ENCODE measurements at places on chromosomes 1 and 21. TPM values are rescaled to one million over a fixed set of nuclear protein-coding genes. Genes with fewer than 3 reads are reported as not detected.
A peak's percentile ranks its signal among the peaks of the same experiment; 100 is the strongest.

The HMGCL gene
- total RNA-seq, result 25.3 TPM

The F13B gene
- not detected for total RNA-seq

The TRIM46 gene
- total RNA-seq, result 7.3 TPM

The NR1I3 gene
- total RNA-seq, result not detected

The IFI44L gene
- total RNA-seq, result 2.3 TPM

The TNFSF18 gene
- total RNA-seq, result not detected

The PUM1 gene
- total RNA-seq, result 99.8 TPM

DNA sequence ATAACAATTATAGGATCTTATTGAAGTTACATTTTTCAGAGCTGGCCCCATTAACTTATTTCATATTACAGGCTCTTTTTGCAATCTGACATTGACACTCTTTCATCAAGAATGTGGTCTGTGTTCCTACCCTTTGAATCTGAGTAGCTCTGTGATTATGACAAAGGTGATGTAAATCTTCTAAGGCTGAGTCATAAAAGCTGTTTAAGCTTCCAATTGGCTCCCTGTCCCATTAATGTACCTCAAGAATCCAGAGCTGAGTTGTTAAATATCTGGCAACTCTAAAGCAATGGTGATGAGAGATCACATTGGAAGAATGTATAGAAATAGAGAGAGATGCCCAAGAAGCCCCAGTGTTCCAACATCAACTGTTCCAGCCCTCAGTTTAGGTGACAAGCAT is 178.5 kb upstream of the DEPDC1 start:
- no peak for DNase-seq
- H3K27me3 ChIP-seq, result no peaks in the 10 kb centered on the region
- no peak overlapping the region for H3K4me3 ChIP-seq
- H3K36me3 ChIP-seq, result no peaks in the 10 kb centered on the region
- no peaks in the 10 kb centered on the region for H3K4me1 ChIP-seq

GRCh38 chr1:74729741-74730478 is 2.9 kb downstream of the CRYZ start:
- H3K4me3 ChIP-seq, result no peak overlapping the region
- no peak overlapping the region for H3K27ac ChIP-seq
- H3K27me3 ChIP-seq, result no peaks in the 10 kb centered on the region

GRCh38 chr1:58815069-58815685 is 31.3 kb upstream of the JUN start:
- peak overlapping the region; percentile 83 for H3K4me3 ChIP-seq
- no peaks in the 10 kb centered on the region for H3K36me3 ChIP-seq
- H3K4me1 ChIP-seq, result peaks cover 35% of the 10 kb centered on the region
- no peaks in the 10 kb centered on the region for H3K27me3 ChIP-seq
- DNase-seq, result peak; percentile 41

DNA sequence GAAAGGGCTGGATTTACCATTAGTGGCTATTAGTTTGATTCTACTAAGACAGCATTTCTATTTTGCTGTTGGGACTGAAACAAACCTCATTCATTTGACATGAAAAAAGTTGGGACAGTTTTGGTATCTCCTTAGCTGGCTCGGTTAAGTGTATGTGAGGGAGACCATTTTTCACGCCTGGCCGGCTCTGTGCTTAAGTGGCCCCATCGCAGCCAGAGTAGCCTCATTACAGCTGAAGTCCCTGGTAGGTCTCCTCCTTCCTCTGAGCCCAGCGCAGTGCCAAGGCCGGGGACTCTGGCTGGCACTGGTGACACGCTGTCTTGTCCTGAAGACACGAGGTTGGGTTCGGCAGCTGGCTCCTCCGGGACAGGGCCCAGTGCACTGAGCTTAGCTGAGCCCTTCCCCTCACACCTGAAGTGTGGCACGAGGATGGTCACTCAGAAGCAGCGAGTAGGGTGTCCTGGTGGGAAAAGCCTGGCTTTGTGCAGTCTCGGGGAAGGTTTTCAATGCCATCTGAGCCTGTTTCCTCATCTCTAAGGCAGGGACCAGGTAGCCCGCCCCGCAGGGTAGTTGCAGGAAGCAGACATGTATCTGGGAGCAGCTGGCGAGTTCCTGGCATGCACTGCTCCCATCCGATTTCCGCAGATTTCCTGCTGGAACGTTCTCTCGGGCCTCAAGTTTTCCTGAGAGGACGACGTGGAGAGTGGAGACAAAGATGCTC is 196.5 kb downstream of the DYRK1A start:
- H3K27ac ChIP-seq, result peak overlapping the region; percentile 97
- H3K36me3 ChIP-seq, result no peaks in the 10 kb centered on the region
- peaks cover 16% of the 10 kb centered on the region for H3K4me1 ChIP-seq
- DNase-seq, result no peak
- H3K4me3 ChIP-seq, result peak overlapping the region; percentile 97

DNA sequence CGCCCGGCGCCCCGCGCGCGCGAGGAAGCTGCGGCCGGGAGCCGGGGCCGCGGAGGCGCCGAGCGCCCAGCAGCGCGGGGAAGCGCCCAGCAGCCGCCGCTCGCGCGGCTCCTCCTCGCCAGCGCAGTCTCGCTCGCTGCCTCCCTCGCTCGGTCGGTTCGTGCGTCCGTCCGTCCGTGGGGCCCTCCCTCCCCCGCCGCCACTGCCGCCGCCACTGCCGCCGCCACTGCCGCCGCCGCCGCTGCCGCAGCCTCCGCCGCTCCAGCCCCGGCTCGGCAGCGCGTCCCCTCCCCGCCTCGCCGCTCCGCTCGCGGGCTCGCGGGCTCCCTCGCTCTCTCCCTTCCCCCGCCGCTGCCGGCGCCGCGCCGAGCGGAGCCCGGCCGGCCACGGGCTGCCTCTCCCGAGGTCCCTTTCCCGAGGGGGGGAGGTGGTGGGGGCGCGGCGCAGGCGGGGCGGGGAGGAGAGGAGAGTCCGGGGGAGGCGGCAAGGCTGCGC is at the start of gene KCND3:
Gene KCND3 (minus strand): TSS at position 138 of the 495 bp plus-strand sequence.
- no peaks in the 10 kb centered on the region for H3K36me3 ChIP-seq
- H3K27me3 ChIP-seq, result peaks cover 31% of the 10 kb centered on the region
- H3K4me1 ChIP-seq, result no peaks in the 10 kb centered on the region
- no peak within 1 kb of the TSS for H3K4me3 ChIP-seq
- DNase-seq, result no peak

DNA sequence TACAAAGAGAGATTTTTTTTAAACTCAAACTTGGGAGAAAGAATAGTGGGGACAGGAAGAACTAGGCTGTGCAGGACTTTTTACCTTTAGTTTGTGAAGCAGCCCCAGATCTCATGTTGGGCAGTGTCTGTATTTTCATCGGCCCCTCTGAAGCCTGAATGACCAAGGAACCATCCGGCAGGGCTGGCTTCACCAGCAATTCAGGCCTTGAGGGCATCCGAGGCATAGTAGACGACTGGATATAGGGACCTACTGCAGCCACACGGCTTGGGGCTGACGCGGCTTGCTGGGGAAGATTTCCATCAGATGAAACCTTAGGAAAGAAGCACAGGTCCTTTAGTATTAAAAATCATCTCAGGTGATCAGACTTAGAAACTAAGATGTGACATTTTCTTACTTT is 43.7 kb downstream of the TP53BP2 start:
- no peak overlapping the region for H3K27ac ChIP-seq
- H3K4me1 ChIP-seq, result no peaks in the 10 kb centered on the region

GRCh38 chr1:151936653-151937052 is 27.3 kb upstream of the THEM4 start:
- no peak overlapping the region for H3K27ac ChIP-seq
- no peak for DNase-seq
- no peak overlapping the region for H3K4me3 ChIP-seq
- H3K4me1 ChIP-seq, result no peaks in the 10 kb centered on the region

GRCh38 chr1:53511933-53512806 is 53.0 kb downstream of the DMRTB1 start:
- H3K36me3 ChIP-seq, result no peaks in the 10 kb centered on the region
- H3K4me3 ChIP-seq, result no peak overlapping the region
- no peaks in the 10 kb centered on the region for H3K27me3 ChIP-seq
- H3K27ac ChIP-seq, result no peak overlapping the region
- no peak for DNase-seq

DNA sequence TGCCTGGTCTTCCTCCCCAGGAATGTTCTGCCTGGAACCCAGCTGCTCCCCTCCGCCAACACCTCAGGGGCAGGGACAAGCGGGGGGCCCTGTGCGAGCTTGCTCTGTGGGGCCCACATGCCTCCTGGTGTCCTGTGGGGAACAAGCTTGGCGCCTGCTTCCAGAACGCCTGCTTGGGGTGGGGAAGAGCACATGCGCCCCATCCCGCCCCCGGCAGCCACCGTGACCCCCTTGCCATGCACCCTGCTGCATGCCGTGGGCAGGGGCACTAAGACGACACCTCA is 57.4 kb downstream of the MEGF6 start:
- no peaks in the 10 kb centered on the region for H3K36me3 ChIP-seq
- H3K4me3 ChIP-seq, result no peak overlapping the region
- no peaks in the 10 kb centered on the region for H3K4me1 ChIP-seq

DNA sequence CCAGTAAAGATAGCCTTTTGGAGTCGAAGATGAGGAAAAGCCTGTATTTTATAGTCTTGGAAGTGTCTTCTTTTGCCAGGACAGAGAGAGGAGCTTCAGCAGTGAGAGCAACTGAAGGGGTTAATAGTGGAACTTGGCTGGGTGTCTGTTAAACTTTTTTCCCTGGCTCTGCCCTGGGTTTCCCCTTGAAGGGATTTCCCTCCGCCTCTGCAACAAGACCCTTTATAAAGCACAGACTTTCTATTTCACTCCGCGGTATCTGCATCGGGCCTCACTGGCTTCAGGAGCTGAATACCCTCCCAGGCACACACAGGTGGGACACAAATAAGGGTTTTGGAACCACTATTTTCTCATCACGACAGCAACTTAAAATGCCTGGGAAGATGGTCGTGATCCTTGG is at the start of gene VCAM1:
Gene VCAM1 (plus strand): TSS at position 253 of the 400 bp plus-strand sequence. CDS start 119 bp downstream, at position 372.
- no peak within 1 kb of the TSS for H3K4me3 ChIP-seq
- no peak for DNase-seq
- no peaks in the 10 kb centered on the region for H3K27me3 ChIP-seq
- no peaks in the 10 kb centered on the region for H3K4me1 ChIP-seq
- no peaks in the 10 kb centered on the region for H3K36me3 ChIP-seq

DNA sequence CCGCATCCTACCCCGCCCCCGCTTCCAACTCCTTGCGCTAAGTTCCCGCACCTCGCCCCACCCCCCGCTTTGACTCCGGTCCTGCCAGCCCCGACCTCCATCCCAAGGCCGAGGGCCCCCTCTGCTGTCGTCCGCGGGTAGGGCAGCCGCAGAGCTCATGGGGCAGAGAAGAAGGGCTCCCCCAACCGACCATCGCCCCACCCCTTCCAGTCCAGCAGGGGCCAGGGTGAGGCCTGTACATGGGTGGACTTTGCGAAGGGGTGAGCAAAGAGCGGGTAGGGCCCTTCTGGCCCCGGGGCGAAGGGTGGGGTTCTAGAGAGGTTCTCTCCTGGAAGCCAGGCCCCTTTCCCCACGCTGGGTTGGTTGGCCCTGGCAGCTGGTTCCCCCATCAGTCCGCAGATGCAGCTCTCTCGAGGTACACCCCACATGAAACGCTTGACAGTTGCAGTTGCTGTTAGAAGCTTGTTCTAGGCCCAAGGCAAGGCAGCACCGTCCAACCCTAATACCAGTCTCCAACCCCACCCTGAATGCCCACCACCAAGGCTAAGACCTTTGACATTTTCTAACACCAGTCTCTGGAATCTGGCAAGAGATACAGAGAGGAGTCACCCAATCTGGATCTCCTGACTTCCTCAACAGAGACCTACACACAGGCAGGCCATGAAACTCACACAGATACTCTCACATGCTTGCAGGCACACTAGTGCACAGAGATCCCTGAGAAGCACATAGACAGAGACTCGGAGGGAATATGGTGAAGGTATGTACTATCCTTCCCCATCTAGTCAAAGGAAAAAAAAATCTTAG is 25.3 kb upstream of the ADGRB2 start:
- H3K27ac ChIP-seq, result no peak overlapping the region
- no peaks in the 10 kb centered on the region for H3K27me3 ChIP-seq
- peak; percentile 95 for DNase-seq
- no peaks in the 10 kb centered on the region for H3K36me3 ChIP-seq
- H3K4me1 ChIP-seq, result peaks cover 6% of the 10 kb centered on the region
- peak overlapping the region; percentile 90 for H3K4me3 ChIP-seq

DNA sequence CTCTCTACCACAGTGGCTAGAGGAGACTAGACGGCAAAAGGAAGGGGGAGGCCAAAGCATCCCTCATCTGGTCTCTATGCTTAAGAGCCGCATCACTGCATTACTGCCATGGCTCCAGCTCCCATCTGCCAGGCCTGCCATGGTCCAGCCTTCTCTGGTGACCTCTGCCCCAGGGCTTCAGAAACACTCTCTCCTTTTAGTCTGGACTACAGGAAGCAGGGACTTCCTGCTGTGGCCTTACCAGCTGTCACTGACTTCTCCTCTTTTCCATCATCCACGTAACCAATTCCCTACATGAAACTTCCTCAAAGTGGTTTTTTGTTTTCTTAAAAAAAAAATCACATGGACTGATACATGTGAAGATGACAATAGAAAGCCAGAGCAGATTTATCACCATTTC is 323.1 kb upstream of the NFIA start:
- H3K27ac ChIP-seq, result no peak overlapping the region
- DNase-seq, result no peak
- H3K4me3 ChIP-seq, result no peak overlapping the region

DNA sequence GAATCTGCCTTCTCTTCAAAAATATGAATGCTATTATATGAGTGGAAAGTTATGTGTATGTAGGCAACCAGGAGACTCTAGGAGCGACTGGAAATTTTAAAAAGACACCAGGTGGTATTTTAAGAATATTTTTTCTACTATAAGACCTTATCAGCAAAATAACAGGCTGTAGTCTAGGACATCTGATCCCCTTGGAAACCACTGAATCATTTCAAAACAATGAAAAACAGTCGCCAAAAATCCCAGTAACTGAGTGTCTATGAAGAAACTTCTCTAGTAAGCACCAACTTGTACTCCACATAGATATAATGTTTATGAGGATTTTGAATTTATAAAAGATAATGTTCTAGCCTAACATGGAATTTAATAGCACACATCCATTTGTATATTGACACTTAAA is 358.5 kb downstream of the GPATCH2 start:
- no peak for DNase-seq
- H3K4me1 ChIP-seq, result no peaks in the 10 kb centered on the region
- H3K4me3 ChIP-seq, result no peak overlapping the region
- no peaks in the 10 kb centered on the region for H3K36me3 ChIP-seq
- H3K27me3 ChIP-seq, result no peaks in the 10 kb centered on the region
- no peak overlapping the region for H3K27ac ChIP-seq

- no peak overlapping the region for H3K4me3 ChIP-seq
- H3K27me3 ChIP-seq, result no peaks in the 10 kb centered on the region
- no peak overlapping the region for H3K27ac ChIP-seq
- H3K36me3 ChIP-seq, result no peaks in the 10 kb centered on the region
Observed at GRCh38 chr1:233409540-233409939, 82.0 kb downstream of the MAP3K21 start.

DNA sequence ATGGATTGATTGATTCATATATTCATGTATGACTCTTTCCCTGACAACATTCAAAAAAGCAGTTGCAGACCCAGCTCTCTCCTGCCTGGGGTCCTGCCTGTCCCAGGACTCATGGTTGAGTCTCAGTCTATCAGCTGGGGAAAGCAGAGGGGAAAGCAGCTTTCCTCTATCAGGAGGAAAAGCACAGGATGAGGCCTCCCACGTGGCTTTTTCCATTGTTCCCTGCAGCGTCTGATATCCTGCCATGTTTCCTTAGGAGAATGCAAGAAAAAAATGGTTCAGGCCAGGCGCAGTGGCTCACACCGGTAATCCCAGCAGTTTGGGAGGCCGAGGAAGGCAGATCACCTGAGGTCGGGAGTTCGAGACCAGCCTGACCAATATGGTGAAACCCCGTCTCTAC is 133.0 kb upstream of the VAMP3 start:
- H3K4me1 ChIP-seq, result no peaks in the 10 kb centered on the region
- no peaks in the 10 kb centered on the region for H3K27me3 ChIP-seq
- no peak overlapping the region for H3K27ac ChIP-seq
- H3K4me3 ChIP-seq, result no peak overlapping the region
- no peaks in the 10 kb centered on the region for H3K36me3 ChIP-seq
- DNase-seq, result no peak

GRCh38 chr1:93000291-93000690 is 39.0 kb upstream of the DIPK1A start:
- DNase-seq, result no peak
- H3K36me3 ChIP-seq, result no peaks in the 10 kb centered on the region
- H3K4me1 ChIP-seq, result no peaks in the 10 kb centered on the region
- no peak overlapping the region for H3K27ac ChIP-seq

All from CD8-positive, alpha-beta memory T cell (primary cell).